Body of pancreas (tissue), 4 donors: ENCODE measurements at places on chromosomes 3 and 15. TPM values are rescaled to one million over a fixed set of nuclear protein-coding genes. Genes with fewer than 3 reads are reported as not detected.
A peak's percentile ranks its signal among the peaks of the same experiment; 100 is the strongest.

DNA sequence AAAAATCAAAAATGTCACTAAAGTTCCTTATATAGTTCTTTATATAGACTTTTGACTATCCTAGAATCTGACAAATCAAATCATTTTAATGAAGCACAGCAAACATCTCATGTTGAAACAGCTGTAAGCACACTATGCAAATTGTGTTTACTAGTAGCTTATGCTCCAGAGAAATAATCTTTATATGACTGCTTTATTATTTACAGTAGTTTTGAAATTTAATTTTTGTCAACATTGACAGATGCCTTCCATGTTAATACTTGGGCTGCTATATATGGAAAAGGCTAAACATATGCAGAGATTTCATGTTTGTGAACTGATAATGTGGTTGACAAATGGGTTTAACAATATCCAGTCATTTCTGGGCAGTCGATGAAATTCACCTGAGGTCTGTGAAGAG lies 616.8 kb downstream of the TAFA4 start:
- no peaks in the 10 kb centered on the region for H3K4me1 ChIP-seq
- DNase-seq, result no peak
- H3K27ac ChIP-seq, result no peak overlapping the region
- H3K4me3 ChIP-seq, result no peak overlapping the region
- H3K27me3 ChIP-seq, result no peaks in the 10 kb centered on the region
- no peaks in the 10 kb centered on the region for H3K36me3 ChIP-seq

CP gene
- total RNA-seq, result 11.5 TPM

DNA sequence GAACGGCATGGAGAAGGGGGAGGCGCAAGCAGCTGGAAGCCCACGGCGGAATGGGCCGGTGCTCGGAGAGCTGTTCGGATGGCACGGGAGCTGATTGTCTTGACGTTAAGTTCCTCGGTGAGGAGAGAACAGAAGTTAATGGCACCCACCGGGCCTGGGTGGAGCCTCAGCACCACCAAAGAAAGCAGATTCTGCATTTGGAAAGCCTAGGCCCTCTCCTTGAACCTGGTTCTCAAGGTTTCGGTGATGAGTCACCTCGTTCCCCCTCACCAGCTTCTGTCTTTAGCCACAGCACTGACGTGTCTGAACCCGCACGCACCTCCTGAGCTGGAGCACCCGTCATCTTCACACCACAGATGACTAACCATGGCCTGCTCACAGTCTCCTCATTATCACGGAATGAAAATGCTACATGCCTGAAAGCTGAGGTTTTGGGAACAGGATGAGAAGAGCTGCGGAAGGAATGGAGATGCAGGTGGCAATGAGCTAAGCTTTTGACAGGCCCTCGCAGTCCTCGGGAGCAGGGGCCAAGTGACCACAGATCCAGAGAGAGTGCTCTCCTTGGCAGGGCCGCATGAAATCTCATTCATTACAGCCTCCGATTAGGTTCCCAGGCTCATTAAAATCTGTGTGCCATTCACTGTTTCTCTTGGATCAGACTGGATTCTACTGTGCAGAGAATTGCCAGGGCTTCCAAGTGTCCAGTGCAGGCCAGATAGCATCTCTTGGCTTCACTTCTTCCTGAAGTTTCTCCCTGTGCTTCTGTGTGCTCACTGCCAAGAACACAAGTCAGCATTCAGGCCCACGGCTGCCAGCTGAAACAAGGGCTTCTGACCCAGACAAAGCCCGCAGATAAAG lies 96.3 kb upstream of the DLG1 start:
- H3K27me3 ChIP-seq, result no peaks in the 10 kb centered on the region
- H3K4me1 ChIP-seq, result no peaks in the 10 kb centered on the region
- H3K27ac ChIP-seq, result no peak overlapping the region
- H3K36me3 ChIP-seq, result no peaks in the 10 kb centered on the region

- no peaks in the 10 kb centered on the region for H3K27me3 ChIP-seq
- peak; percentile 92 for DNase-seq
- H3K4me1 ChIP-seq, result peaks cover 46% of the 10 kb centered on the region
- H3K27ac ChIP-seq, result peak within 1 kb of the TSS; percentile 71
Observed at GRCh38 chr3:141050576-141051442, at the start of gene SPSB4. SPSB4 (plus strand) TSS chr3:141051347; CDS start chr3:141066105, 14,758 bp downstream.
